CD14-positive monocyte (primary cell): ENCODE measurements at places on chromosomes 12 and 14. TPM values are rescaled to one million over a fixed set of nuclear protein-coding genes. Genes with fewer than 3 reads are reported as not detected.

The BRAP gene
- 14.5 TPM for polyA plus RNA-seq

The IFI27 gene
- polyA plus RNA-seq: 3.0 and 6.6 TPM in 2 replicates

The STAT6 gene
- polyA plus RNA-seq: 455 and 637 TPM in 2 replicates

The FGD4 gene
- 5.3 TPM for polyA plus RNA-seq

The CCDC38 gene
- not detected for polyA plus RNA-seq

The CD63 gene
- polyA plus RNA-seq: 988 TPM

The CARMIL3 gene
- not detected for polyA plus RNA-seq

GRCh38 chr12:39935839-39936238, 170.0 kb downstream of the SLC2A13 start:
- DNase-seq: no peak

- peak; percentile 43 for DNase-seq
These were observed 12.9 kb downstream of the NYNRIN start for GRCh38 chr14:24411443-24412389.

- DNase-seq: peak; percentile 41
These were observed 3.0 kb downstream of the SELPLG start for GRCh38 chr12:108630481-108631207.

GRCh38 chr12:2172491-2173214, 119.9 kb downstream of the CACNA1C start:
- DNase-seq: no peak

GRCh38 chr14:57391517-57392195, 1.3 kb downstream of the NAA30 start:
- no peak for DNase-seq

DNA sequence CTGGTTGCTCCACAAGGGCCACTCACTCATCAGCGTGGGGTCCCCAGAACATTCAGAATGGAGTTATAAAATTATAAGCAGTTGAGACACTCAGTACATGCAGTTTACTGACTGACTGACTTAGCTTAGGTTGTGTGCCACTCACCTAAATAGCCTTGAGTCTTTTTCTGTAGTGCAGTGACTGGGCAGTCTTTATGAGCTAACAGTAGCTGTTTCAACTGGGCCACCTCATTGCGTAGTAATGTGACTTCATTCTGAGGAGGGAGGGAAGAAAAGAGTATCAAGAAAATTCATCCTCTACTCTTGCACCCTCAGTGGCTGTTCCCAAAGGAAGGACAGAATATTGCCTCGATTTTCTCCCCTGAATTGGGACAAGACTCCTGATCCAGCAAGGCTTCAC, 15.8 kb upstream of the NPFF start:
- DNase-seq: no peak

DNA sequence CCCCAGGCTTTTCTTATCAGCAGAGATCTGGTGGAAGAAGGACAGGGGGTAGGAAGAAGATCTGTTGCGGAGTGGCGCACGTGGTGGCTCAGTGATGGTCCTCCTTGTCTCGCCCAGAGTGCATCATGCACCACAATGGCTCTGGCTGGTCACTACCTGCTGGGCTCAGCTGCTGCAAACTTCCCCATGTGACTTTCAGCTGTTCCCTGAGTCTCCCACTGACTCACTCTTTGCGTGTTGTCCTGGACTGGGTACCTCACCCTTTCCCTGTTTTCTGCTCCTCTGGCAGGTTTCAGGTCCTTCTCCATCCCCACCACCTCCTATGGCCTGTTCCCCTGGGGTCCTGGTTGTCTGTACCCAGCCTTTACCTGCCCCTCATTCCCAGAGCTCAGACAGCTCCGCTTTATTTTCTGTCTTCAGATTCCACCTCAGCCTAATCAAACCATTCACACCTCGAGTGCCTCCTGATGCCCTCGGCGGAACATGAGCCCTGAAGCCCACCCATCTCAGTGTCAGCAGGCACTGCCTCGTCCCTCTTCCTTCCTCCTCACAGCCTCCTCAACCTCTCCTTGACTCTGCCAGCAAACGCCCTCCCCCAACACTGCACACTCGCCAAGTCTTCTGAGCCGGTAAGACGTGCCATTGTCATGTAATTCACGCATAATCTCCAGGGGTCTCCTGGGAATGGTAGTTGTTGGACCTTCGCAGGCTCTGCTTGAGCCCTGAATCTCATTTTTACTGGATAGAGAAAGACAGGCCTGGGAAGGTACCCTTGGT, 1.8 kb downstream of the C1R start:
- DNase-seq: no peak

DNA sequence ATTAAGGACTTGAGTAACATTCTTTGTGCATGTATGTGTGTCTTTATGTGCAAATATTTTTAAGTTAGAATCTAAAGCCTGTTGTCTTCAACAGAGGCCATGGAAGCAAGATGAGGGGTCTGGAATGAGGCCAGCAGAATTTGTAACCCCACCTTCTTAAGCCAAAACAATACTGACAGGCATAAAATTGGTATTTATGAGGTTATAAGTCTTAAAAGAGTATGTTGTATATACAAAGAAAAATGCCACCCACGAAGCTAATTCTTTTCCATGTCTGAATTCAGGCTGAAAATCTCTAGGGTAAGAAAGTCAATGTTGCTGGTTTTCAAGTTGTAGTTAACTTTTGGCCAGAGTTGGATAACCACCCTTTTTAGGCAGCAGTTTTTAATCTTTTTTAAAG, 86.2 kb upstream of the TMTC1 start:
- no peak for DNase-seq

- DNase-seq: no peak
These were observed 61.4 kb downstream of the WSCD2 start for GRCh38 chr12:108190529-108190928.

DNA sequence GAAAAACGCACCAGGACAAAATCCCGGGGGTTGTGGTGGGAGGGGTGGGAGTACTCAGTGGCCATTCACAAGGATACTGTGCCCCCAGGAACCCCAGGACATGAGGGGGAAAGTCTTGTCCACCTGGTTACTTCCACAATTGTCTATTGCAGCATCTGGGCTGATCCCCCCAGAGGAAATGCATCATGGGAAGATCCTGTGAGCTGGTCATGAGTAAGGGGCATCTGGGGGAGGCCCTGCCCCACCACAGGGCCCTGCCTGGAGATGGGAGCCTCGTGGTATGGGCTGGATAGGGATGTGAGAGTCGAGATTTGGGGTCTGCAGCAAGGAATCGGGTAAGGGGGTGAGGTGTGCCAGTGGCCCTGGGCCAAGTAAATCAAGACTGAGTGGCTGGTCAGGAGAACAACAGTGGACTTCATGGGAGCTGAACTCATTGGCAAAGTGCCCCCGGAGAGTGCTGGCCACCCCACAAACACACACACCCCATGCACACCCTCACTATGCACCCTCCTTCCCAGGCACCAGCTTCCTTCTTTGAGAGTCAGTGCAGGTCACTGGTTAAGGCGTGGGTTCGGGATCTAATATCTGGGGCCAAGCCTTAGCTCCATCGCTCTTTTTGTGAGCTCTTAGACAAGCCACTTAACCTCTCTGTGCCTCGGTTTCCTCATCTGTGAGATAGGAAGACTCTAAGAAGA, 3.0 kb upstream of the SERPINA1 start:
- peak; percentile 71 for DNase-seq

- DNase-seq: no peak
These were observed 11.1 kb upstream of the NPFF start for GRCh38 chr12:53518381-53518780.

DNA sequence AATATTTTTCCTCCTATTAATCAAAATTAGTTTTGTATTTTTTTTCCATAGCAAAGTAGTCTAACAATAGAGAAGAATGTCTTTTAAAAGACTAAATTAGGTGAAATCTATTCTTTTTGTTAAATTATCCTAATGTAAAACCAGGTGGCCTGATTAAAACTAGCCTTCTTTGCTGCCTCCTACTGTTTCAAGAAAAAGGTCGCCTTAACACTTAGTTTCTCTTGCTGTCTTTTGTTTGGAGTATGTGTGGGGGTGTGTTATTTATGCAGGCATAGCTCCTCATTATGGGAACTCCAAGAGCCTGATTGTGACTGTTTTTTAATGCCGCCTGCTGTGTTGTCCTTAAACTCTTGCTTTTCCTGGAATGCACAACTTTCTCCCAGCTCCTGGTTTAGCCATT, 855.3 kb downstream of the DIO2 start:
- DNase-seq: no peak

GRCh38 chr12:124392271-124392666, 97.4 kb downstream of the RFLNA start:
- peak; percentile 82 for DNase-seq

GRCh38 chr12:103858953-103859601, 18.0 kb upstream of the NT5DC3 start:
- peak; percentile 21 for DNase-seq

GRCh38 chr12:19755136-19755535, 315.8 kb downstream of the AEBP2 start:
- DNase-seq: no peak

DNA sequence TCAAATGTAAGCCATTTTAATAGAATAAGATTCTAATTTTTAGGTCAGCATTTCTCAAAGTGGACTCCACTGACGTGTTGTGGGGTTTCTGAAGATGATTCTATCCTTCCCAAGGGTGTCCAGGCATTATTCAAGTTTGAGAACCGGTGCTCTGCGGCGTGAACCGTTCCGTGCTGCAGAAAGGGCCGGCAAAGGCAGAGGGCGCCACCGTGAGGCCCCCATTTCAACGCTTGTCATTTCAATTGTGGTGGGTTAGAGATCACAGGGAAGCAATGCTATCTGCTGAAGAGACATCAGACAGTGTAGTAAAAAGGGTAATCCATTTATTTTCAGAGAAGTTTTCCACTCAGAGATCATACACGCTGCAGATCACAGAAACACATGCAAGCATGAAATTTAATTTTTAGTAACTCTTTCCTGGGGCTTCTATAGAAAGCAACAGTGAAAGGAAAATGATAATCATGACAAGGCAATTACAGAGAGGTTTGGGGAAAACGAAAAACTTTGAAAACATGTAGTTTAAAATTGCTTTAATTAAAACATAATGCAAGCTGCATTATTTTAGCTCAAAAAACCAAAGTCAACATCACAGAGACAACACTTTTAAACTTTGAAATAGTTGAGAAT, 201.7 kb downstream of the EXOC5 start:
- DNase-seq: no peak
